ENCODE measurements at places on chromosomes 4 and X. TPM values are rescaled to one million over a fixed set of nuclear protein-coding genes. Genes with fewer than 3 reads are reported as not detected.
A peak's percentile ranks its signal among the peaks of the same experiment; 100 is the strongest.

DNA sequence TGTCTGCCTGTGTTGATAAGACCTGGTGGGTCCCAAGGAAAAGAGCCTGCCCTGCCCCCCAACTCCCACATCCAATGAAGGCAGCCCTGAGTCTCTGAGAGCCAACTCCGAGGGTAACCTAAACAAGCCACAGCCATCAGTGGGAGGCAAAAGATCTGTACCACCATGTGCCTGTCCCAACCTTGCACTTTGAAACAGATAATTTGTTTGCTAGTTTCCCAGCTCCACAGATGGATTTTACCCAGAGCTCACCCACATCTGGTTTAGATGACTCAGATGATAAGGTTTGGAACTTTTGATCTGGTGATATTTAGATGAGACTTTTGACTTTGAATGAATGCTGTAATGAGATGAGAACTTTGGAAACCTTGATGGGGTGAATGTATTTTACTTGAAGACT is 246.0 kb upstream of the PSAPL1 start:
- DNase-seq, result no peak

GPM6B gene
- 8.6 TPM for total RNA-seq

IL1RAPL1 gene
- 0.24 TPM for total RNA-seq

GRCh38 chr4:10673817-10674369 is 10.7 kb downstream of the CLNK start:
- no peak for DNase-seq

GRCh38 chr4:94741304-94741703 is 16.5 kb upstream of the BMPR1B start:
- DNase-seq, result no peak

GC gene
- total RNA-seq, result not detected

- DNase-seq, result no peak
These were observed 77.1 kb downstream of the SLC9A7 start for GRCh38 chrX:46681849-46682248.

GRCh38 chr4:110982486-110982885 is 359.6 kb upstream of the PITX2 start:
- DNase-seq, result no peak

- peak; percentile 22 for DNase-seq
These were observed 42.5 kb upstream of the KCNIP4 start for GRCh38 chr4:21991050-21991449.

DNA sequence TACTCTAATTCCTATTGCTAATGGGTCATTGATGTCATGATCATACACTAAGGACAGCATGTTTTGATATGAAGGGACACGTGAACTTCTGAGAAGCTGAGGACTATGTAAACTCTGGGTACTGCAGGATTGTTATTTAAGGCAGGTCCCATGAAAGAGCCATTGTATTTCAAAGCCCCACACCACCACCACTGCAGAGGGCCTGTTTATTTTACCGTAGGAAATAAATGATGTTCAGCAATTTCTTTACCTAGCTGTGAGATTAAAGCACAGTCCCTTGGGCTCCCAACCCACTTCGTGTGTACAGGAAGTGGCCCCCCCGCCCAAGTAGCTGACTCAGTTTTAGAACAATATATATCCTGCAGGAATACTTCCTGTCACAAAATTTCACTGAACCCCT is 89.8 kb upstream of the ACSL4 start:
- no peak for DNase-seq

DNA sequence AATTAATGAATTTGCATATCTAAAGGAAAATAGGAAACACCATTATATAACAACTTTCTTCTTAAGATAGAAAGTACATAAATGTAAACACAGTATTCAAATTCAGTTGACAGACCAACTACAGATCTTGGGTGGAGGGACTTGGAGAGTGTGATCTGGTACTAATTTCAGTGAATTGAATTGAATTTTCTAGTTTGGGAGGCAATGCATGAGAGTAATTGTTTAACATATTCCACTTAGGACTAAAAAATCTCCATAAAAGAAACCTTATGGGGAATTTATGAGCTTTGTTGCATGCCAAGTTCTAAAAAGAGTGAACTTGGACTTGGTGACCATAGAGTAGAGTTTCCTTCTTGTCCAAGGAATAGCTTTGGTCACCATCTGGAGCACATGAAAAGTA is 261.1 kb upstream of the TTC29 start:
- DNase-seq, result no peak

- no peak for DNase-seq
These were observed 15.3 kb downstream of the RAB33B start for GRCh38 chr4:139469216-139469615.

NWD2 gene
- total RNA-seq, result 0.22 TPM

CT45A5 gene
- total RNA-seq, result not detected

- DNase-seq, result no peak
These were observed 104.3 kb downstream of the CORIN start for GRCh38 chr4:47733302-47734175.

DNA sequence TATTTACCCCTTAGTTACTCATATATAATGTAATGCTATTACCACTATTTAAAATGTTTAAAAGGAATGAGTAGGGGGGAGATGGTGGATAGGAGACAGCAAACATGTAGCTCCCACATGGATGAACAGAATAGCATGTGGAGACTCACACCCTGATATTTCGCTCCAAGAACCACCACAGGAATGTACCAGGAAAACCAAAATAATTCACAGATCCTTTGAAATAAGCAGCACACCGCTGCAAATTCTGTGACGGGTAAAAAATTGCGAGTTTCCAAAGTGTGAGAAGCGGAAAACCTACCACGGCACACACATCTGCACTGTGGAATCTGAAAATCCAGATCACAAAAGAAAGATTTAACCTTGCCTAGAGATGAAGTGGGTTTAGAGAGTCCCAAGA is 428.2 kb downstream of the TLL1 start:
- DNase-seq, result no peak

CENPVL2 gene
- not detected for total RNA-seq

REELD1 gene
- total RNA-seq, result 0.22 TPM

DNA sequence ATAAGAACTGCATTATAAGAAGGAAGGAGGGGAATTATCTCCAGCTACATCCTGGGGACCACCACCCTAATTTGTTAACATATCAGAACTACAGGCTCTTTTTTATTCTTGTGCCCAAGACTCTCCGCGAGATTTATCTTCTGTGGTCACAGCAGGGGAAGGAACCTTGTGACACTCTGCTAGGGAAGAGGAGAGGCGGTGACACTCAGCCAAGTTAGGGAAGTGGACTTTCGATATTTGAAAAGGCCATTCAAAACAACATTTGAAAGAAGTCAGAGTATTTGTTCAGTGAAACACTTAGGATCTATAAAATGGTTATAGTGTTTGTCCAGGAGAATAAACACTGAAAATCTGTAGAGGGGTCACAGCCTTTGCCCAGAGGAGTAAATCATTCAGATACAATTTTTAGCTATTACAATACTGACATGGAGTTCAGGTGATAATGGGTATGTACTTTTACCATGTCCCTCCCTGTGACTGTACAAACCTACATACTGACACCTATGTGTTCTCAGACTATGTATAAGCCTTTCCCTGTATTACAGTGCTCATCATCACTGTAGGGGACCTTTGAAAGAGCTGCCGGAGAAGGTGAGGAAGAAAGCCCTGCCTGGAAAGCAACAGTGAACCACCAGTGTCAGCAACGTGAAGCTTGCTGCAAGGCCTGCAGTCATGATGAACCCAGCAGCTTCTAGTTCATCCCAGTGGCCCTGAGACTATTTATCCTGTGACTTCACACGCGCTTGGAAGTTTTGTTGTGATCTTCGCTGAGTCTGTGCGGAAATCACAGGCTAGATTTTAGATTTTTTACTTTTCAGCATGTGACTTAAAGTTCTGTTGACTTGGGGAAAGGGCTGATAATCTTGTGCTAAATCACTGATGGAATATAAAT is 8.5 kb upstream of the PTTG2 start:
- DNase-seq, result peak; percentile 35

GRCh38 chr4:173171098-173171497 is 2.5 kb downstream of the GALNT7 start:
- no peak for DNase-seq

IBSP gene
- total RNA-seq, result not detected

GRCh38 chr4:150679018-150679764 is 97.2 kb downstream of the MAB21L2 start:
- DNase-seq, result no peak

DNA sequence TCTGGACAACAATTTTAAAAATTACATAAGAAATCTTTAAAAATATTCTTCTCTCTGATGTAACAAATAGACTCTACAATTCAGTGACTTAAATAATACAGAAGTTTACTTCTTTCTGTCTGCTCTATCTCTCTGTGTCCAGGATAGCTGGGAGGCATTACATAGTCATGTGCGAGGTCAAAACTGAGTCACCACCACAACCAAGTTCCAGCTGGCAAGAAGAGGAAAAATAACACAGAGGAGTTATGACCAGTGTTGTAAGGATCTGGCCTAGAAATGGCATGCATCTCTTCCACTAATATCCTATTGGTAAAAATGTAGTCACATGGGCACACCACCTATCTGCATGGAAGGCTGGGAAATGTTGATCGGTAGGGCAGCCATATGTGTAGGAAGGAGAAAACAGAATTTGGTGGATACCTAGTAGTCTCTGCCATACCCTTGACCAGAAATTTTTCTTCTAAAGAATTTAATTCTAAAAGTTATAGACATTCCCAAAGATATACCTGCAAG is 39.4 kb upstream of the WDFY3 start:
- no peak for DNase-seq

- no peak for DNase-seq
These were observed 21.0 kb upstream of the BMP15 start for GRCh38 chrX:50889582-50889981.

HSFX3 gene
- not detected for total RNA-seq

DNA sequence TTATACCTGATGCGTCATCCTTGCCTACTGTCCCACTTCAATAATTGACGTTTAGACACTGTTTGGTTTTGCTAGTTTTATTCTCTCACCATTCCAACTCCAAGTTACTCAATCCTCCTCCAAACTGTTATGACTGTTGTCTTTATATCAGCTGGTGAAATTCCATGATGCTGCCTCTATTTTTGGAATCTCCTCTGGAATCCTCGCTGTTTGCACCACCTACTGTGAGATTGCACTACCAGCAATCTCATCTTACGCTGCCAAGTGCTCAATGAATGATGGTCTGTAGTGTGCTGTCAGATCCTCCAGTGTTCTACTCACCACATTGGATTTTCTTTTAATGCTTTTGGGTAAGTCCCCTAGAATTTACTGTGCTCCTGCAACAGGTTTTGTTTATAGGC is 13.2 kb upstream of the PCDH18 start:
- no peak for DNase-seq

DNA sequence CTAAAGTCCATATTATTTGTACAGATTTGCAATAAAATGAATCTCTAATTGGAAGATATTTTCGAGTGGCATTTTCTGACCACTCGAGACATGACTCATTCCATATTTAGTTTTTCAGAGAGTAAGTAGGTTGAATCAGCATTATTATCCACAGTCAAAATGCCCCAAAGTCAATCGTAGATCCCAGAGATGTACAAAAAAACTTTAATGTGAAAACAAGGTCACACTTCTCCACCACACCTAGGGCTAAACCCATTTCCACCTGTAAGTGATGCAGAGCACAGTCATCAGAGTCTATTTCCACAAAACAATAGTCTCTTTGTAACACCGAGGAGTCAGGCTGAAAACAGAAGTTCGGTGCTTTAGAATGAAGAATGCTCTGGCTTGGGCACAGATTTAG is 117.1 kb upstream of the TENM3 start:
- no peak for DNase-seq

GRCh38 chr4:116020141-116020722 is 906.8 kb upstream of the NDST4 start:
- DNase-seq, result no peak

GYG2 gene
- total RNA-seq, result 12.8 TPM

GRCh38 chr4:172826346-172826745 is 342.3 kb upstream of the GALNT7 start:
- DNase-seq, result no peak

ZRSR2 gene
- 8.4 TPM for total RNA-seq

DNA sequence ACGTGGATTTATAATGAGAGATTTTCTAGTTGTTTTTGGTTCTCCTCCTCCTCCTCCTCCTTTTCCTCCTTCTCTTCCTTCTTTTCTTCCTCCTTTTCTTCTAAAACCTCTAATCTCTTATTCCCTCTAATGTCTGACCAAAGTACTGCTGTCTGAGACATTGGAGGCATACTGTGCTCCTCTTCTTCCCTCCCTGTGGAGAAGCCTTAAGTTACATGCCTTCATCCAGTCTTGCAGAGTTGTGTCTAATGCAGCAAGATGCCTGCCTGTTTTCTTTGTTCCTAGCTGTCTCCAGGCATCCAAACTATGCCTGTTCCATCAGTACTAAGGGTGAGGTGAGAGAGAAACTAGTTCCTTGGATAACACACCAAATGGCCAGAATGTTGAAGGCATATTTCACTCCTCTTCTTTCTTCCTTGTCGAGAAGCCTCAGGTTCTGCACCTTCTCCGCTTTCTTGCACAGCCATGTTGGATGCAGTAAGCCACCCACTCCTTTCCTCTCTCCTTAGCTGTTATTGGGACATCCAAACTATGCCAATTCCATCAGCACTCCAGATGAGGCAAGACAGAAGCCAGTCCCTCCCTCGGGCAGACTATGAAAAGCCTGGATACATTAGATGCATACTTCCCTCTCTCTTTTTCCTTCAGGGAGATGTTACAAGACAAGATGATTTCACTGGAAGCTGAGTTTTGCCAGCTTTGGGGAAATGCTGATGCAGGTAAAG is 285.7 kb upstream of the TRAM1L1 start:
- DNase-seq, result no peak

POLN gene
- 2.8 TPM for total RNA-seq

DNA sequence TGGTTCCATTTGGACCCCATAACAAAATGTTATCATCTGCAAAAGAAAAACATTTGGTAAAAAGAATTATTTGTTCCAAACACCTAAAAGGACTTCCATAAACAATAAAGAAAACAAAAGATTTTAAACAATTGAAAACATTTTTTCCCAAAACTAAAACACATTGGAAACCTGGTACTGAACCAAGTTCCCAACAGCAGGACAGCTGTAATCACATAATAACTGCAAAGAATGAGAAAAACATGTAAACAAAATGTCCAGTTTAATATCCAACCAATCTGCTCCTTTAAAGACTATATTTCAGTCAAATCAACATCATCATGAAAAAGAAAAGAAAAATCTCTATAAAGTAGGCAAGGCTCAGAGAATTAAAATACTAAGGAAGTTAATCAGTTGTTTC is 36.3 kb downstream of the PRDM5 start:
- DNase-seq, result no peak

DNA sequence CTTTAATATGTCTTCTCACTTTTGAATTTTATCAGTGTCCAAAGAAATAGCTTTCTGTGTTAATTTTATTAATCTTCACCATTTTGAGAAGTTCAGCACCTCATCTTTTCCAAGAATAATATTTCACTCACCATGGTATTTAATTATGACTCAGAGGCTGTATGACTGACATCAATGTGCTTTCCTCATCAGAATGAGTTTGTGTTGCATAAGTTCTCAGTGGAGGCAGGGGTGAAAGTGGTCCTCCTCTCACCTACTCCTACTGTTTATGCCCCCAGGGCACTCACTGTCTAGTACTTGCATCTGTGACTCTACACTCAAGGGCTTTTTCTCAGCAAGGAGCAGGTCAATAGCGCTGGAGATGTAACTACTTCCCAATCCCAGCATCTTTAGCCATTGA is 905.3 kb upstream of the INTU start:
- no peak for DNase-seq
